A172 (cell line): ENCODE measurements at places on chromosomes 4 and X.

DNA sequence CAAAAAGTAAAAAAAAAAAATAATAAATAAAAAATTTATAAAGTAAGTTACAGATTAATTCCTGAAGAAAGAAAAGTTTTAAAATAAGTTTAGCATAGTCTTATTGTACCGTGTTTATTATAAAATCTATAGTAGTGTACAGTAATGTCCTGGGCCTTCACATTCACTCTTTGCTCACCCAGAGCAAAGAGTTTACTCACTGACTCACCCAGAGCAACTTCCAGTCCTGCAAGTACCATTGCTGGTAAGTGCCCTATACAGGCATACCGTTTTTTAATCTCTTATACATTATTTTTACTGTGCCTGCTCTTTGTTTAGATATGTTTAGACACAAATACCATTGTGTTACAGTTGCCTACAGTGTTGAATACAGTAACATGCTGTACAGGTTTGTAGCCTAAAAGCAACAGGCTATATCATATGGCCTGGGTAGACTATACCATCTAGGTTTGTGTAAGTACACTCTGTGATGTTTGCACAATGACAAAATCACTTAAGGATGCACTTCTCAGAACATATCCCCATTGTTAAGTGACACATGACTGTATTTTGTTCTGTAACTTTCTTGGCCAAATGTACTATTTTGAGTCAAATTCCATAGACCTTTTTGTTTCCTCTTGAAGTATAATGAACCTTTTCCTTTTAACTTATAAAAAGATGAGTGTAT lies 199.0 kb upstream of the NUDT6 start:
- DNase-seq, result no peak

- no peak for DNase-seq
Measured at GRCh38 chr4:172818901-172819300, 349.7 kb upstream of the GALNT7 start.

- peak; percentile 83 for DNase-seq
Measured at GRCh38 chr4:152983774-152984411, 47.8 kb downstream of the FHDC1 start.

GRCh38 chrX:20664774-20665173 lies 398.1 kb upstream of the RPS6KA3 start:
- no peak for DNase-seq

DNA sequence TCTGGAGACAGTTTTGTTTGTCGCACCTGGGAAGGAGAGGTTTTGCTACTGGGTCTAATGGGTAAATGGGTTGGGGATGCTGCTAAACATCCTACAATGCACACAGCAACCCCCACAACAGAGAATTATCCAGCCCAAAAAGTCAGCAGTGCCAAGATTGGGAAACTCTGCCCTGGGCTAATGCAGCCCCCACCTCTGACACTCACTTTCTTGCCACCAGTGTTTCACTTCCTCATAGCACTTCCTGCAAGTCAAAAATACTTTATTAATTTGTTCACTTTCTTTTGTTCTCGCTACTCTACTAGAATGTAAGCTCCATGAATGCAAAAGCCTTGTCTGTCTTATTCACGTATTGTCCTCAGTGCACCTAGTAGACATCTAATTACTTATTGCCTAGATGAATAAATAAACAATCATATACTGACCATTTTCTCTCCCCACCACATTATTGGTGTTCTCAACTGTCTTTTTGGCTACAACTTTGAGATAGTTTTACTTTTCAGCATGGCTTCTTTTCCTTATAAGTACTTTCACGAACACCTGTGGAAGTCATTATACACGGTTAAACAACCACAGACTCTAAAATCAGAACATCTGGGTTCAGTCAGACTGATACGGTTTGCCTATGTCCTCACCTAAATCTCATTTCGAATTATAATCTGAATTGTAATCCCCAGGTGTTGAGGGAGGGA lies 82.0 kb upstream of the PITX2 start:
- no peak for DNase-seq

GRCh38 chrX:42531441-42531840 lies 246.5 kb downstream of the PPP1R2C start:
- no peak for DNase-seq

GRCh38 chr4:183202523-183202922 lies 103.5 kb downstream of the WWC2 start:
- no peak for DNase-seq
